ENCODE measurements at places on chromosomes 13 and 19.
A peak's percentile ranks its signal among the peaks of the same experiment; 100 is the strongest.

DNA sequence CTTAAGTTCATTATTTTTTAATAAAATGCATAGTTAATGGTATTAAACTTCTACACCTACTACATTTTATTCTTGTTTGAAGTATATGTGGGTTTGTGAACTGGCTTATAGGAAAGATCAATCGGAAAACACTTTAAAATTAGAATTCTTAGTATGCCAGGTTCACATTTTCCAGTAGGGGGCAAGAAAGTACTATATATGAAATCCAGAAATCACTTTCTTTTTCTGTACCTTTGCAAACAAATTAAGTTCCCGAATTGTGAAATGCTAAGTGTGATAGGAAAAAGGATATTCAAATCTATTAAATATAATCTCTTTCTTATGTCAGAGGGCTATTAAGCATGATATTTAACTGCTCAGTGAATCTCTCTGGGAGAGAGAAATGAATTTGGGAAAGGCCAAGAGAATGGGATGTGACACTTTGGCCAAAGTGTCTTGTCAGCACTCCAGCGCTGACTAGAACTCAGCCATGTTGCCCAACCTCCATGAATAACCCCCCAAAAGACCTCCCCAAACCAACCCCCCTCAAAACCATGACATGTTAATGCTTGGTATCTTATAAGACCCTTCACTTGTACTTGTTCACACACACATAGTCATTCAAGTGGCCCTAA lies 122.6 kb upstream of the SLC10A2 start:
- no peak for DNase-seq

GRCh38 chr13:109361562-109362289 lies 424.7 kb downstream of the IRS2 start:
- DNase-seq = no peak

- no peak for DNase-seq
These were observed 47.9 kb downstream of the RUBCNL start for GRCh38 chr13:46339035-46339666.

- no peak for DNase-seq
These were observed 13.6 kb downstream of the MBNL2 start for GRCh38 chr13:97235549-97236231.

GRCh38 chr13:52713894-52714293 lies 25.7 kb downstream of the CNMD start:
- DNase-seq = no peak

DNA sequence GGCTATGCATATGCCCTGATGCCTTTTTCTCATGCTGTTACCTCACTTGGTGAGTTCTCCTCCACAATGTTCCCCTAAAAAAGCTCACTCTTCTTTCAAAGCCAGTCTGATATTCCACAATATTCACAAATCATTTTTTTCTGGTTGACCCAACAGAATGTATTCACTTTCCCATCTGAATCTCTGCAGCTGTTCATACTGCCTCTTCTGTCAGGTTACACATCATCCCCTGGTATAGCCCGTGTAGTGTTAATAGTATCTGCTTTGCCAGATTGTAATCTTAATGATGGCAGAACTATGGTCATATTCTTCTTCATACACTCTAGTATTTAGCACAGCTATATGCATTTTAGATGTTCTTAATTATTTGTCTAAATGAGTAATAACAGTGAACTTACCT lies 544.3 kb downstream of the EFNB2 start:
- no peak for DNase-seq

- DNase-seq = no peak
These were observed 291.6 kb downstream of the KLF12 start for GRCh38 chr13:73842626-73843025.

- DNase-seq = no peak
These were observed 361.9 kb upstream of the GPC6 start for GRCh38 chr13:92864584-92865284.

DNA sequence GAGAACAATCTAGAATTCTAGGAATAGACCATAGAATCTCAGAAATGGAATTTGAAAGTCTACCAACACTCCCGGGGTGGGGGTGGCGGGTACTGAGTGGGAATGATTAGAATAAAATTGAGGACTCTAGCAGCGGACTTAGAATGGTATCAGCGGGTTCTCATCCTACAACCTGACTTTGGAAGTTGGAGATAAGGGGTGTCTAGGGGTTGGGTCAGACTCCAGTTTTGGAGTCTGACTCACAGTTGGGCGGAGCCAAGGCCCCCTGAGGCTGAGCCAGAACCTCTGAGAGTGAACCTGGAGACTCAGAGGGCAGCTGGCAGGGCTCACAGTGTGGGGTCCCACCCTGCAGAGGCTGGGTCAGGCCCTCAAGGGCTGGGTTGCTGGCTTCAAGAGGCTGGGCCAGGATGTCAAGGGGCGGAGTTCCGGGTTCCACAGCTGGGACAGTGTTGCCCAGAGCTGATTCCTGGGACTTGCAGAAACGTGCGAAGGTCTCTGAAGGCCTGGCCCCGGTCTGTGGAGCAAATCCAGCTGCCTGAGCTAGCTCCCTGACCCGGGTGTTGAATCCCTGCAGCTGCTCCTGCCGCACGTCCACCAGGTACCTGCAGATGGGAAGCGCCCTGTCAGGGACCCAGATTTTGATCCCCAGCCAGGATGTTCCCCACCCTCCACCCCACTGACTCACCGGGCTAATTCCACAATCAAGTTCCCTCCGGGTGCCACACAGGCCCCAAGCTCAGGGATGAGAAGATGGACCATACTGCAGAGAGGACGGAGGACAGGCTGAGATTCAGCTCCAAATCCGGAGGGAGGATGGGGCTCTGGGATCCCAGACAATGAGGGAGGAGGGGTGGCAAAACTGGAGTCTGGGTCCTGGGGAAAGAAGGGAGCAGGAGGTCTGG lies 1.6 kb upstream of the TNNI3 start:
- DNase-seq = no peak

GRCh38 chr19:43438291-43439031 lies 23.8 kb downstream of the TEX101 start:
- peak; percentile 53 for DNase-seq

GRCh38 chr13:50119591-50119990 lies 104.3 kb downstream of the KCNRG start:
- DNase-seq = no peak

- DNase-seq = no peak
These were observed 10.5 kb downstream of the DAZAP1 start for GRCh38 chr19:1417681-1418495.

DNA sequence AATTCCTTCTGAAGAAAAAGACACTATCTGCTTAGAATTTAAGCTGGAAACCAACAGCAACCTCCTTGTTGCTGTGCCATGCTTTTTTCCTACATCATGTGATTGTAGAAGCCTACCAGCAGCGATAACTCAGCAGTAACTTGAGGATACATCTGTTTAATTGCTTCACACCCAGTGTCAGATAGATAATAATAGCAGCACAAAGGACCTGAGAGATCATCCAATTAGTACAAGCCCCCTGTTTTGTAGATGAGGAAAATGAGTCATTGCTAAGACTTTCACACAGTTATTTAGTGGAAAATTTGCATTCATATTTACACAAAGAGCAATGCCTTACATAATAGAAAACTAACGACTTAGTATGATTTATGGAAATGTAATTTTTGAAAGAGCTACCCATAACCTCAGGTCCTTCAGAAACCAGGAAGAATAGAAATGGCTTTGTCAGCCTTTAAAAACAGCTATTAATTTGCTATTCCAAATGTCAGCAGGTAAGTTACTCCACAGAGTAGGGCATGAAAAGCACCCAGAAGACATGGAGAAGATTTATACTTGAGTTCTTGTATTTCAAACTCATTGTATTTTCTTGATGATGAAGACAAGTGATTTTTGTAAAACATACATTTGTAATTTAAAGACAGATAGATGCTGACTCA lies 93.7 kb upstream of the SGCG start:
- no peak for DNase-seq
